CD4-positive, alpha-beta T cell treated with Interleukin-4 for 4 hours (primary cell): ENCODE measurements at places on chromosomes 7 and 10.
A peak's percentile ranks its signal among the peaks of the same experiment; 100 is the strongest.

DNA sequence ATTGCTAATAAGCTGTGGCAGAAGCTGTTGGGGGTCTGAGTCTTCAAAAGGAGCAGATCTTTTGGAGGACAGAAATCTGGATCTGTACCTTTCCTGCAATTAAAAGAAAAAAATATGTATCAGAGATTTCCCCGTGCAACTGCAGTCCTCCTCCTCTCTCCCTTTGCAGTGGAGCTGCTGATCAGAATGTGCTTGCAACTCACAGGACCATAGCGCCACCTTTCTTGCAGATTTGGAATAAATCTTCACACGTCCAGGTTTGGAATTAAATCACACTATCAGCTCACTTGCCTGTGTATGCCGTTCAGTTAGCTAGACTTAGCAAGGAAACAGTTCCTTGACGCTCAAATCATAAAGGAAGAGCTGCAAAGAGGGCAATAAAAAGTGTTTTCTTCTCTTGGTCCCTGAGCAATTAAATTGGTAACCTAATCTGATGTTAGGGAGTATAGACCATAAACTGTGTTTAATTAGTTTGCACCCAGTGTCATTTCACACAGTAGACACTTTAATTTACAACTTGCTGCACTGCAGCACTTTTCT, 77.4 kb downstream of the PON1 start:
- peak; percentile 10 for DNase-seq

- DNase-seq = no peak
Measured at GRCh38 chr10:122020226-122020625, 31.3 kb downstream of the TACC2 start.

DNA sequence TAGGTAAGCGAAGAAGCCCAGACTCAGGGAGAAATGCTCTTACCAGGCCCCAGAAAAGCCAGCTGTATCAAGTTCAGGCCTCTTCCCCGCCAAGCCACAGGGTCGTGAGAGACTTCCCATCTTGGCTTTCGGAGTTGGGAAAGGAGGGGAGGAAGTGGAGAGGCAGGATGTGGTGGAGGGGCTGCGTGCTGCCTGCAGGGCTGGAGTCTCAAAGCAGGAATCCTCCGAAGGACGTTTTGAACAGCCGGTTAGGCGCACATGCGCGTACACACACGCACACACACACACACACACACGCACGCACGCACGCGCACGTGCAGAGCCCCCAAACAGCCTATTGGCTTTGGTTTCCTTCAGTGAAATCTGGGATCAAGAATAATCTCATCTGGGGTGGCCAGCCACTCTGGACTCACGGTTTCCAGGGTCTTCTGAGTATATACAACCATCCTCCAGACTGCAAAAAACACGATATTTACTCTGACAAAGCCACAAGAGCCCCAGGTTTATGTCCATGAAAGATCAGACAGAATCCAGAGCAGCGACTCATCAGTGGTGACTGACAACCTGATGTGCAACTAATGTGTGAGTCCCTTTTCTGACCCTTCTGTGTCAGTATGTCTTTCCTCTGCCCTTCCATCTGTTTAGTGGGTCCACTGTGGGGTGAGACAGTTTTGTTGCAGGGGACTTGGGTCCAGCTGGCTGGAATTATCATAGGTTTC, 115.0 kb upstream of the ZNF438 start:
- no peak for DNase-seq

DNA sequence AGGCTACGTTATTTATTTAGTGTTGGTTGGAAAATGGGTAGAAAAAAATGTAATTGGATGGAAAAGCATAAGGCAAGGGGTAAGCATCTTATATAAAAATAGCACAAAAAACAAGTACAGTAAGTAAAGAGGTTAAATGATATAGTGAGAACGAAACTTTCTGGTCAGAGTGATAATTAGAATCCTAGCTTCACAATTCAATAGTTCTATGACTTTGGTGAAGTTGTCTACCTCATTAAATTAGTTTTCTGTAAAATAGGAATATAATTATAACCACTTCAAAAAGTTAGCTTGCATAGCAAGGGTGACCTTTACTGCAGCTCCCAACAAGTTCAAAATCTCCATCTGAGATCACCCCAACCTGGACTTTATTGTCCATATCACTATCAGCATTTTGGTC, 30.8 kb upstream of the TAS2R16 start:
- DNase-seq = no peak

DNA sequence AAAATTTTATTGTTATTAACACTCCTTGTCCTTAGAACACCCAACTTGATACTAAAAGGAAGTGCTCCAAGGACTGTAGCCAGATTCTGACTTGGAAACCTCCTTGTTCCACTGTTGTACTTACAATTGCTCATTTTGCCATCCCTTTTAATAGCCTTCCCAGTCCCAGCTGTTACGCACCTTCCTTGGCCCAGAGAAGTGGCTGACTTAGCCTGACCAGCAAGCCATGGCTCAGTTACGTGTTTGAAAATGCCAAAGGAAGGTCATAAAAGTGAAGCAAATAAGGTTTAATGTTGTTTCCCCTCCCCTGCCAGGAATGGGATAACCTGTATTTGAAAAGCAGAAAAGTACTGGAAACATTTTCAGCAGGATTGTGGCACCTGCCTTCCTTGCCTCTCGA, 3.7 kb upstream of the ANKRD1 start:
- DNase-seq = no peak

DNA sequence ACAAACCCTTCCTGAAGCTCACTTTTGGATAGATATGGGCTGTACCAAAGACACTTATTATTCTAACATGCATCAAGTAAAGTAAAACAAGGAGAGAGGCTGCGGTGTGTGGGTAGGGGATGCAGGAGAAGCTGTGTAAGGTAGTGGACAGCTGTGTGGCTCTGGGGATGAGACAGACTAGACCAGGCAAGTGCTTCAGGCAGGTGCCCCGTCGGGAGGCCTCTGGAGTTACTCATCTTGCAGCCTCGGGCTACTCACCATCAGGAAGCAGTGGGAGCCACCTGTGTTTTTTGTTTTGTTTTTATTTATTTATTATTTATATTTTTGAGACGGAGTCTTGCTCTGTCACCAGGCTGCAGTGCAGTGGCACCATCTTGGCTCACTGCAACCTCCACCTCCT, 49.3 kb upstream of the NCAPG2 start:
- DNase-seq = no peak

GRCh38 chr7:14606101-14606500, 296.4 kb downstream of the DGKB start:
- DNase-seq = no peak

DNA sequence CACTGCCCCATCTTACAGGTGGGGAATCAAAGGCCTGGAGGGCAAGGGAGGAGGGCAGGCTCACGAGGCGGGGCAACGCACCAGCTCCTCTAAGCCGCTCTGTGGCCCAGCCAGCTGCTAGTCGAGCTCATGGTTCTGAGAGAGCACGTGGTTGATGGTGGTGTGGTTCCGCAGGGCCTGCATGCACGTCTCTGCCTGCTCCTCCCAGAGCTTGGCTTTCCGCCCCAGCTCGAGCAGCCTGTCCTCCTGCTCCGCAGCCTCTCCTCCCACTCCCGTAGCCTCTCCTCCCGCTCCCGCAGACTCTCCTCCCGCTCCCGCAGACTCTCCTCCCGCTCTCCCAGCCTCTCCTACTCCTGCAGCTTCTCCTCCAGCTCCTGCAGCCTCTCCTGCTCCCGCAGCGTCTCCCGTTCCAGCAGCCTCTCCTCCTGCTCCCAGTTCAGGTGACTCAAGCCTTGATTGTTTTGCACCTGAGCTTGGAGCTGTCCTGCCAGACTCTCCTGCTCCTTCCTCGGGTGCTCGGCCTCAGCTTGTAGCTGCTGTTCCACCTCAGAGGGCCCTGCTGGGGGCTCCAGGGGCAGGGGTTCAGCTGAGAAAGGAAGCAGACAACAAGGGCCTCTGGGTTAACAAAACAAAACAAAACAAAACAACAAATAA, 19.1 kb upstream of the MTPAP start:
- DNase-seq = no peak

GRCh38 chr7:16318989-16319915, 102.1 kb downstream of the CRPPA start:
- DNase-seq = no peak

- no peak for DNase-seq
Measured at GRCh38 chr10:103789771-103790201, 65.6 kb downstream of the SH3PXD2A start.

GRCh38 chr10:117616179-117616578, 73.6 kb downstream of the EMX2 start:
- DNase-seq = no peak

- no peak for DNase-seq
Measured at GRCh38 chr10:102175415-102175814, 23.2 kb downstream of the NOLC1 start.

- peak; percentile 25 for DNase-seq
Measured at GRCh38 chr7:18648849-18649758, 153.6 kb downstream of the HDAC9 start.

GRCh38 chr7:131602994-131603372, 46.6 kb upstream of the PODXL start:
- no peak for DNase-seq

GRCh38 chr10:69335063-69335587, 56.8 kb downstream of the HK1 start:
- no peak for DNase-seq

GRCh38 chr7:106844279-106844997, 20.6 kb upstream of the PIK3CG start:
- no peak for DNase-seq

- no peak for DNase-seq
Measured at GRCh38 chr7:23693224-23693623, 13.2 kb downstream of the FAM221A start.

DNA sequence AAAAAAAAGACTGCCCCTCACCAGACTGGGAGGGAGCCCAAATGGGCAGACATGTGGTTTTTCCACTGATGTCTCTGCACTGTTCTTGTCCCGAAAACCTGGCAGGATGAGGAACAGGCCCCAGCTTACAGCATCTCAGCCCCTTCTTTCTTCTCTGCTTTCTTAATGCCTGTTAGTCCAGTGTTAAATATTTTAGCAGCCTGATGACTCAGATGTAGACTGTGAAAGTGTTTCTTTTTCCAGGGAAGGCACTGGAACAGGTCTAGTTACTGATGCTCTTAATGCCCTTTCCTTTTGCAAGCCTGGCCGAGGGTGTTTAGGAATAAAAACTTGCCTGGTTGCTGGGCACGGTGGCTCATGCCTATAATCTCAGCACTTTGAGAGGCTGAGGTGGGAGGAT, 107.7 kb downstream of the TACC2 start:
- DNase-seq = no peak

- no peak for DNase-seq
Measured at GRCh38 chr7:132192809-132193208, 383.5 kb downstream of the PLXNA4 start.

GRCh38 chr10:70188768-70189167, 18.5 kb upstream of the SAR1A start:
- DNase-seq = no peak

- no peak for DNase-seq
Measured at GRCh38 chr10:132562177-132562915, 24.8 kb downstream of the INPP5A start.

GRCh38 chr7:142800699-142801260, 30.0 kb downstream of the PRSS2 start:
- DNase-seq = no peak

DNA sequence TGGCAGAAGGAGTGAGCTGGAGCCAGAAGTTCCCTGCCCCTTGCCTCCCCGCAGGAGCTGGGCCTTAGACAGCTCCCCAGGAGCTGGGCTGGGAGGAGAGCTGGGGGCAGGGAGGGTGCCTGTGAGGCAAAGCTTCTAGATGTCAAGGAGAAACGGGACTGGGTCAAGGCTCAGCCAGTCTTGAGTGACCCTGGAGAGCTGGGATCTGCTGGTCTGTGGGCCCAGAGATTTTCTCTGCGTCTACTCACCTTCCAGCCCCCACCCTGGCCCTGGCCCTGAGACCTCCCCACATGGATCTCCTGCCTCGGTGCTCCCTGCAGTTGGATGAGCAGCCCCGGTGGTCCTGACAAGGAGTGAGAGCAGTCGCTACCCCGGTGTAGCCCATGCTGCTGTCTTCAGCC, 20.3 kb upstream of the SHH start:
- DNase-seq = no peak

- DNase-seq = no peak
Measured at GRCh38 chr10:78465431-78465830, 431.8 kb downstream of the RPS24 start.

GRCh38 chr7:155163696-155164095, 93.6 kb downstream of the HTR5A start:
- no peak for DNase-seq

DNA sequence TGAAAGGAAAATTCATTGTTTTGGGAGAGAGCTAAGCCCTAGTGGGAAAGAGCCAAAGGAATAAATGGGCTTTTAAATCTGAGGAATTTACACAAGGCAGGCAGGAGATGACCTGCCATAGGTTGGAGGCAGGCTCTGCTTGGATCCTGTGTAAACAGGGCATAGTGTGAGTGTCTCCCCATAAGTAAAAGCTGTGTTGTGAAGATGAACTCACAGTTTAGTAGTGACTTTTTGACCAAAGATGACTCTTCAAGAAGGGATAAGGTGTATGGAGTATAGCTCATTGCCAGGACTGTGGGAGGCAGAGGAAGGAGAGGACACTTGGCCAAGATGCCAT, 63.2 kb downstream of the KAT6B start:
- DNase-seq = no peak

- no peak for DNase-seq
Measured at GRCh38 chr7:148238761-148239325, 351.7 kb upstream of the C7orf33 start.

DNA sequence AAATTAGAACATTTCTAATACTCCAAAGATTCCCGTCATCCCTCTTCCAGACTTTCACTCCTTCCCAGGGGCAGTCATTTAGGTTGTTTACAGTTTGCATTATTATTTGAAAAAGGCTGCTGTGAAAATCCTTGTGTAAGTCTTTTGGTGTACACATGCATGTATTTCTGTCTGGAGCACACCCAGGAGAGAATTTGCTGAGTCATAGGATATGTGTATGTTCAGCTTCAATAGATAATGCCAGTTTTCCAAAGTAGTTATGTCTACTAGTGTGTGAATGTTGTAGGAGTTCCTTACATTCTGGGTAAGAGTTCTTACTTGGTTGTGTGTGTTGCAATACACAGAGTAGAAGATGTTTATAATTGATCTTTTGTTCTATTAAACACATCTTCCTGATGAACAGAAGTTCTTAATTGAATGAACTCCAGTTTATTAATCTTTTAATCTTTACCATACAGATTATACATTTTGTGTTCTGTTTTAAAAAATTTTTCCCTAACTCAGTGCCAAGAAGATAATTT, 25.3 kb downstream of the CROT start:
- DNase-seq = no peak

DNA sequence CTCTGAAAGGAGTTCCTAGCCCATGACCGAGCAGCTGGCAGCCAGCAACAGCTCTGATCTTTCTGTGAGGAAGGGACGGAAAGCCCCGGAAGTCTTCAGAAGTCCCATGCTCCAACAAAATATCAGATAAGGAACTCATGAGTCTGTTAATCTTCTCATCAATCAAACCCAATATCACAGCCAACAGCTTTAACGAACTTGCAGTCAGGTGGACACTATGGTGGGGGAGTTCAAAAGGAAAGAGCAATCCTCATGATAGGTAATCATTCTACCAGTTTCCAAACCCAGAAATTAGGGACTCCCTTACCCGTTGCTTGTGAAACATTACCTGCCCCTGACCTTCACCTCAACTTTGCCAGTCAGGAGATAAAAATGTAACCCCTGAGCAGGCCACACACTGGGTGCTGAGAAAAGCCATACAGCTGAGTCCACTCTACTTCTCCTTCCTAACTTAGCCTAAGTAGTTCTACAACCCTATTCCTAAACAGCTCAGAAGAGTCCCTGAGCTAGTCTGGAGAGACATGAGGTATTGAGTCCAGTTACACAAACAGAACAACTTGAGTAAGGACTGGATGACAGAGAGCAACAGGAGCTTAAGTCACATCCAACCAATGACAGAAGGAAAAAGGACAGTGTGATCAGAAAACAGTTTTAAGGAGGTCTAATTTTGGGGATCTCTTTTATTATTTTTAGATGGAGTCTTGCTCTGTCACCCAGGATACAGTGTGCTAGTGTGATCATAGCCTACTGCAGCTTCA, 2.2 kb downstream of the NDST2 start:
- no peak for DNase-seq
